ENCODE measurements at places on chromosomes 12 and 14. TPM values are rescaled to one million over a fixed set of nuclear protein-coding genes. Genes with fewer than 3 reads are reported as not detected.

The ABCC9 gene
- 0.89 TPM for total RNA-seq

The DMAC2L gene
- 17.7 TPM for total RNA-seq

The TRIM9 gene
- 4.4 TPM for total RNA-seq

The GPX2 gene
- total RNA-seq, result not detected

The IL26 gene
- total RNA-seq, result 0.34 TPM

The SERPINA10 gene
- total RNA-seq, result not detected

The TAS2R42 gene
- not detected for total RNA-seq

The RDH12 gene
- total RNA-seq, result not detected

The PTHLH gene
- 0.44 TPM for total RNA-seq

The KCNJ8 gene
- total RNA-seq, result 0.24 TPM

The PPFIBP1 gene
- total RNA-seq, result 81.5 TPM

The PRPH gene
- not detected for total RNA-seq

All from osteocyte (in vitro differentiated cells).